ENCODE measurements at places on chromosomes 2 and 18. TPM values are rescaled to one million over a fixed set of nuclear protein-coding genes. Genes with fewer than 3 reads are reported as not detected.

Gene CDH2
- 5.8 TPM for total RNA-seq

Gene CXCR4
- total RNA-seq = 311 TPM

Gene MAB21L4
- total RNA-seq = not detected

Gene MSTN
- 0.10 TPM for total RNA-seq

Gene ACKR3
- 11.8 TPM for total RNA-seq

Gene PCGF1
- 14.0 TPM for total RNA-seq

Gene TGFA
- total RNA-seq = 5.3 TPM

Gene BOK
- total RNA-seq = 59.5 TPM

Gene CIB4
- total RNA-seq = not detected

Gene FHOD3
- total RNA-seq = under 0.01 TPM

Gene CHRNG
- total RNA-seq = not detected

Gene TRPM8
- not detected for total RNA-seq

Gene CRYGD
- not detected for total RNA-seq

Gene ARHGEF4
- total RNA-seq = under 0.01 TPM

Gene DPYSL5
- not detected for total RNA-seq

Gene ZNF521
- 324 TPM for total RNA-seq

Gene SERPINB3
- total RNA-seq = not detected

Gene TMEM200C
- not detected for total RNA-seq

Gene ARL5A
- 109 TPM for total RNA-seq

Gene CCDC141
- 0.10 TPM for total RNA-seq

Gene IL18R1
- total RNA-seq = 1.6 TPM

Gene ST6GAL2
- total RNA-seq = 0.57 TPM

Gene KLHL29
- total RNA-seq = 8.2 TPM

Gene C18orf63
- not detected for total RNA-seq

Gene PDCL3
- total RNA-seq = 15.4 TPM

Gene SCG2
- total RNA-seq = not detected

Gene PEX13
- total RNA-seq = 38.2 TPM

Gene KCNK3
- not detected for total RNA-seq

Gene COL4A3
- total RNA-seq = not detected

Gene RBM44
- 0.67 TPM for total RNA-seq
